ENCODE measurements at places on chromosomes 5 and 9.
A peak's percentile ranks its signal among the peaks of the same experiment; 100 is the strongest.

DNA sequence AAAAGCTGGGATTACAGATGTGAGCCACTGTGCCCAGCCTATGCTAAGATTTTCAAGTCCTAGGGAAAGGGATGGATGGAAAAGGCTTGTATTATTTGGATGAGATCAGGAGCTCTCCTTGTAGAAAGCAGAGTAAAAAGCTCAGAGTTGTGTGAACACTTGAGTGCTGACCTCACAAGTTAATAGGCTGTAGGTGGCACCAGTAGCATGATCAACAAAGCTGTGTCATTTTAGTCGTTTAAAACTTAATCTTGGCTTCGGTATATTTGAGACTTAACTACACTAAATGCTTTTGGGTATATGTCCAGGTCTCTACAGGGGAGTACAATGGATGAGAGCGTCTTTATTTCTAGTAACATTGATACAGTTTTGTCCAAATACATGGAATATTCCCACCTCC is 264.2 kb downstream of the TMEM38B start:
- no peak for DNase-seq

- DNase-seq = no peak
These were observed 77.1 kb upstream of the RETREG1 start for GRCh38 chr5:16693879-16694278.

- peak; percentile 40 for DNase-seq
These were observed 104.7 kb downstream of the DROSHA start for GRCh38 chr5:31427013-31427723.

DNA sequence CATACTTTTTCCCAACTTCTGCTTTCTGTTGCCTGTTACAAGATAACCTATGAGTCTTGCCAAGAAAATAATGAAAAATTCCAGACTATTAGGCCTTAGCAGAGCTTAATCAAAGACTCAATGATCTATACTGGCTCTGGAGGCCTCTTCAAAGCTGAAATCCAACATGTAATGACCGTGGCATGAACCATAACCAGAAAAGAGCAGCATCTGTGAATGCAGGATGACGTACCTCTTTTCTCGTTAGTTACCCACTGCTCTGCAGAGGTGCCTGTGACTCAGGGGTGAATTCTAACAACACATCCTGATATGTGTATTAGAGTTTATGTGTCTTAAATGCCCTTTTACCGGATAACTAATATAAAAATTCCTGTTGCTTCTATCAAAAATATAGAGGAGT is 645.4 kb downstream of the PRELID2 start:
- DNase-seq = no peak

DNA sequence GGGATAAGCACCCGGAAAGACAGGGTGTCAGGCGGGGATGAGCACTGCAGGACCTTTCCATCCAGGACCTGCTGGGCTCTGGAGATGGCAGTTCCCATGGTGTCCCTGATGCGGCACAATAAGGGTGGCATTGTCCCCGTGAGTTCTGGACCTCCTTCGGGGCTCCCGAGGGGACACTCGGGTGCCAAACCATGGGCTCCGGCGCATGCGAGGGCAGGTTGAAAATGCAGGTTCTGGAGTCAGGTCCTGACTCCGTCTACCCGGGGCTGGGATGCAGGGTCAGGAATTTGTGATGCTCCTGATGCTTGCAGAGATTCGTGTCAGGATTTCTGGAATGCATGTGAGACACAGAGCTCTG is 682 bp downstream of the FCN2 start:
- no peak for DNase-seq

GRCh38 chr9:18348083-18348475 is 125.9 kb upstream of the ADAMTSL1 start:
- DNase-seq = no peak

DNA sequence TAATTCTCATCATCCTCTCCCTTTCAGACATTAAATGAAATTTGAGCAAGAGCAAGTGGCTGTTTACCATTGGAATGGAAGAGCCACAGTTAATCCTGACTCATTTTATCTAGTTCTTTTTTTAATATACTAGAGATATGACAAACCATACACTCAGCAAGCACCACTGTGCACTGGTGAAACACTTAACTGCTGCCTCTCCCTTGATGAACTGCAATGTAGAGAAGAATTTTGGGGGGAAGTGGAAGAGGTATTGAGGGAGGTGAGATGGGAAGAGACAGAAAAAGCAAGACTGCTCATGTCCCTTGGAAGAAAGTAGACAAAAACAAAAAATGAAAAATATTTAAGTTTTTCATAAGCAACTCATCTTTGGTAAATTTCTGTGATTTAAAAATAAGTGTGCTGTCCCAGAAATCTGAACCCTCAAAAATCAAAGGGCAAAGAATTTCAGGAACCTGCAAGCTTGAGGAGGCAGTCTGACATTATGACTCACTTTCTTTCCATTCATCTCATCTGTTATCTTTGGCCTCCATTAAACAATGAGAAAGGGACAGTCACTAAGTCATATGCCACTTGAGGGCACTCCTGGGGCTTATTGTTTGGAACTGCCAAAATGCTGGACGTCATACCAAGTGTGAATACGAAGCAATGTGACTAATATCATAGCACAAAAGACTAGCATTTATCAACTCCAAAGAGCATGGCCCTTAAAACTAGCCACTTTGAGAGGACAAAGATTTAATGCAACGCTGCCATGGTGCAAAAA is 566.8 kb upstream of the DMAC1 start:
- peak; percentile 38 for DNase-seq

DNA sequence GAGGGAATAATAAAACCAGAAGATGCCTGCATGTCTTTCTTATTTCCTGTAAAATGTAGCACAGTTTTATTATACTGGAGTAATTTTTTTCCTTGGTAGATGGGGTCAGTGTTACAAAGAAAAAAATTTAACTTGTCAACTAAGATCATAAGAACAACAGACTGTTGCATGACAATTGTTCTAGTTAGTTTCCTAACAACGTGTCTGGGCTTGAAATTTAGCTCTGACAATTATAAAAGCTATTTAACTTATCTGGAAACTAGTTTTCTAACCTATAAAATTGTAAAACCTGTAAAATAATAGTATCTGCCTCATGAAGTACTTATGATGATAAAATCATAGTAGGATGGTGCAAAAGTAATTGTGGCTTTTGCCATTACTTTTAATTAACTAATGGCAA is 4.9 kb downstream of the SHOC1 start:
- DNase-seq = no peak

GRCh38 chr5:36366883-36367282 is 65.2 kb upstream of the RANBP3L start:
- DNase-seq = peak; percentile 56

GRCh38 chr9:35896570-35896969 is 9.4 kb upstream of the HRCT1 start:
- no peak for DNase-seq

DNA sequence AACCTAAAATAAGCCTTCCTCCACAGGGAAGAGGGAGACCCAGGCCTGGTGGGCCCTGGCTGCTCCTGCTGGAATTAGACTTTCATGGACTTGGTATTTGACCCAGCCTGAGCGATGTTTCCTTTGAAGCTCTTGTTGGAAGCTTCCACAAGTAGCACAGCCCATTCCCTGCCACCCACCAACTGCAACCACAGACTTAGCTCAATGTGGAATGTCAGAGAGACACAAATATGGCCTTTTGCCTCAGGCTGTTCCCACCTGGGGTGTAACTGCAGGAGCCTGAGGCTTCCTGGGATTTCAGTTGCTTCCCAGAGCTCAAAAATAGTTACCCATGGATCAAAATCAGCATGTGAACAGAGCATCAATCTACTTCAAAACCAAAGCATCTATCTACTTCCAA is 70.3 kb upstream of the LHFPL2 start:
- no peak for DNase-seq

DNA sequence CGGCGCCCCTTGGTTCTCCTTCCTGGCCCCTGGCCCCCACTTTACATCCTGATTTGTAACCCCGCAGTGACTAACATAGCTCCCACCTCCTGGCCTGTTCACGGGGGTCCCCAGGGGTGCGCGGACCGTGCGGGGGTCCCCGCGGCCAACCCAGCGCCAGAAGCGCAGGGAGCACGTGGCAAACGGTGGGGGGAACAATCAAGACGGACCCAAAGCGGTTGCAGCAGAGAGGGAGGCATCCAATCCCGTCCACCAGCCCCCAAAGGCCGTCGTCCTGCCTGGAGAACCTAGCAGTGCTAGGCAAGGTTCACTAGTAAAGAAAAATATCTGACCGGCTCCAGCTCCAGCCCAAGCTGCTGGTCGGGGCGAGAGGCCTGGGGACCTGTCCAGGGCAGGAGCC is 201.5 kb downstream of the AUH start:
- DNase-seq = no peak

- DNase-seq = no peak
These were observed 514.5 kb upstream of the RGMB start for GRCh38 chr5:98258939-98259338.

Measured in fibroblast of lung (primary cell).